ENCODE measurements at places on chromosomes 5 and 9.

DNA sequence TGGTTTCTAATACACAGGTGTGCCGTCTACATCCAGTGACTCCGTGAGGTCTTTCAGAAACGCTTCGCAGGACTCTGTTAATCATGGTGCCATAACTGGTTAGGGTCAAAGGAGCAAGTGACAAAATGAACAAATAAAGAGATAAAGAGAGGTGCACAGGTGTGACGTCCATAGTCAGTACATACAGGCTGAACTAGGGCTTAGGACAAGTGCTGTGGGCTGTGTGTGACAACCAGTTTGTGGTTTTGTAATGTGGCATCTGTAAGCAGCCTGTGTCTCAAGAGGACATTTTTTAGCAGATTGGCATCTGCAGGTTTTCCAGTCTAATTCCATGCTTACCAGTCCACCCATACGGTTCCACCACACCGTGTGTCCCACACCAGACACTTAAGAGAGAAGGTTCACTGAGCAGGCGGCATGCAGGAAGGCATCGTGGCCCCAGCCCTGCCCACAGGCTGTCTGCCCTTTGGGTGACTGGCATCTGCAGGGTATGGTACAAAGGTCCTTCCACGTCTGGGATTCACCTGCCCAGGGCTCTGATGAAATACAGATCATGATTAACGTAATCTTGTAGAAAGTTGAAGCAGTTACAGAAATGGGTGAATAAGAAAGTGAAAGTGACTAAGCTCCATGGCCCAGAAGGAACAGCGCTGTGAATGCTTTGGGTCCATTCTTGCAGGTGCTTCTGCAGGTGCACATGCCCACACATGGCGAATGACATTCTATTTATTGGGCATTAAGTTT, 26.9 kb downstream of the SRD5A1 start:
- no peak for DNase-seq

DNA sequence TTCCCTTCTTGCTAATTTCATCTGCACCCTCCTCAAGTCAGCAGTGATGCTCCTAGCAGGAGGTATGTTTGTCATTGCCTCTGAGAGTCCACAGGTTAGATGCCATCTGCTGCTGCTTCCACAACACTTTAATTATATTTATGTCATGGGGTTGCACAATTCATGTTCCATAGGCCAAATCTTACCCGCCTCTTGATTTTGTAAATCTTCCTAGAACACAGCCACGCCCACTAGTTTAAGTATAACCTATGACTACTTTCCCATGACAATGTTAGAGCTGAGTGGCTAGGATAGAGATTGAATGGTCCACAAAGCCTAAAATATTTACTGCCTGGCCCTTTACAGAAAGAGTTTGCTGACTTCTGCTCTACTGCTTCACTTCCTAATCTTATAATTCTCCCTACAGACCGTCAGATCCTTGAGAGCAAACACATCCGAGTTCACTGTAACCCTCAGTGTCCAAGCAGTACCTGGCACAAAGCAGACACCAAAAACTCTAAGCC, 21.1 kb downstream of the LIFR start:
- no peak for DNase-seq

DNA sequence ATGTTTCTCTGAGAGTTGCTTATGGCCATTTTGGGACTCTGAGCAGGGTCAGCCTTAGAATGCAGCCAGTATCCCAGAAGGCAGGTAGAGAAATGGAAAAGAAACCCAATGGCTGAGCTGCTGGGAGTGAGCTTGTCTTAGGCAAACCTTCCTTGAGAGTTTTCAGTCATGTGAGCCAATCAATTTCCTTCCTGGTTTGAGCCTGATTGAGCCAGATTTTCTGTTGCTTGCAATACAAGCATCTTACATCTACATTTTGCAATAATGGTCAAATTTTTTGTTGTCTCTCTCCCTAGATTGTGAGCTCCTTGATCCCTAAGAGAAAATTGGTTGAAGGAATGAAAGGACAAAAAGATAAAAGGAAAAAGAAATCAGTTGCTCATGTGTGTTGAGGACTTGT, 155.3 kb downstream of the SNX18 start:
- DNase-seq: no peak

GRCh38 chr9:89647366-89648128, 42.7 kb downstream of the GADD45G start:
- no peak for DNase-seq

GRCh38 chr9:278651-279050, 64.0 kb downstream of the DOCK8 start:
- DNase-seq: no peak

- no peak for DNase-seq
Observed at GRCh38 chr5:124880903-124881697, 134.7 kb upstream of the ZNF608 start.

- DNase-seq: no peak
Observed at GRCh38 chr5:67617051-67617450, 420.5 kb upstream of the CD180 start.

- no peak for DNase-seq
Observed at GRCh38 chr5:64767959-64768357, 533 bp downstream of the SREK1IP1 start.
